ENCODE measurements at places on chromosomes 6 and 20. TPM values are rescaled to one million over a fixed set of nuclear protein-coding genes. Genes with fewer than 3 reads are reported as not detected.

GRCh38 chr20:14478126-14478525 is 140.7 kb upstream of the FLRT3 start:
- no peaks in the 10 kb centered on the region for H3K36me3 ChIP-seq
- no peak overlapping the region for H3K27ac ChIP-seq
- no peak for DNase-seq
- H3K4me1 ChIP-seq: no peaks in the 10 kb centered on the region

The SLC17A2 gene
- not detected for total RNA-seq

- no peaks in the 10 kb centered on the region for H3K36me3 ChIP-seq
- H3K27me3 ChIP-seq: no peaks in the 10 kb centered on the region
- no peak overlapping the region for H3K4me3 ChIP-seq
- H3K27ac ChIP-seq: peak overlapping the region; percentile 50
- DNase-seq: peak; percentile 63
Measured at GRCh38 chr6:25301362-25301761, 22.2 kb downstream of the CARMIL1 start.

The ID4 gene
- total RNA-seq: not detected

DNA sequence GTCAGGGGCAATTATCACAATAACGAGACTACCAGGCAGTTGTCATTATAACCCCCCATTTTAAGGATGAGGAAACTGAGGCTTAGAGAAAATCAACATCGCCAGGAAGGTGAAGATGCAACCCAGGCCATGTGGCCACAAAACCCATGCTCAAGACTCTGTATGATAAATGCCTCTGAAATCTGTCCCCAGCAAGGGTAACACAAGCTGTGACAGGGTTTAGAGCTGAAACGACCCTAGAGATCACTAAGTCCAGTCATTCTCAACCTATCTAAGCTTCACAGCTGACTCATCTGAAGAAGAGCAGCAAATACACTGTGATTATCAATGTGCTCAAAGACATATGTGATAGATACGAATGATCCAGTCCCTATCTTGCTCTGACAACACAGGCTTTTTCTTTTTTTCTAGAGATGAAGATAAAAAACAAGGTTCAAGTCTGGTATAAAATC is 47.0 kb downstream of the ARHGAP18 start:
- no peak overlapping the region for H3K4me3 ChIP-seq
- no peaks in the 10 kb centered on the region for H3K4me1 ChIP-seq
- no peak overlapping the region for H3K27ac ChIP-seq
- DNase-seq: no peak
- no peaks in the 10 kb centered on the region for H3K36me3 ChIP-seq
- H3K27me3 ChIP-seq: no peaks in the 10 kb centered on the region

GRCh38 chr6:155584006-155584405 is 128.4 kb upstream of the NOX3 start:
- no peaks in the 10 kb centered on the region for H3K27me3 ChIP-seq
- no peak for DNase-seq
- H3K36me3 ChIP-seq: no peaks in the 10 kb centered on the region
- H3K27ac ChIP-seq: no peak overlapping the region
- H3K4me3 ChIP-seq: no peak overlapping the region

- peaks cover 18% of the 10 kb centered on the region for H3K4me1 ChIP-seq
- no peaks in the 10 kb centered on the region for H3K27me3 ChIP-seq
- DNase-seq: peak; percentile 16
- H3K4me3 ChIP-seq: no peak overlapping the region
- peaks cover 5% of the 10 kb centered on the region for H3K36me3 ChIP-seq
Measured at GRCh38 chr20:63692436-63693082, 3.9 kb upstream of the TNFRSF6B start.

The PAK5 gene
- not detected for total RNA-seq

All from B cell (primary cell).